ENCODE measurements at places on chromosomes 1 and 21.

DNA sequence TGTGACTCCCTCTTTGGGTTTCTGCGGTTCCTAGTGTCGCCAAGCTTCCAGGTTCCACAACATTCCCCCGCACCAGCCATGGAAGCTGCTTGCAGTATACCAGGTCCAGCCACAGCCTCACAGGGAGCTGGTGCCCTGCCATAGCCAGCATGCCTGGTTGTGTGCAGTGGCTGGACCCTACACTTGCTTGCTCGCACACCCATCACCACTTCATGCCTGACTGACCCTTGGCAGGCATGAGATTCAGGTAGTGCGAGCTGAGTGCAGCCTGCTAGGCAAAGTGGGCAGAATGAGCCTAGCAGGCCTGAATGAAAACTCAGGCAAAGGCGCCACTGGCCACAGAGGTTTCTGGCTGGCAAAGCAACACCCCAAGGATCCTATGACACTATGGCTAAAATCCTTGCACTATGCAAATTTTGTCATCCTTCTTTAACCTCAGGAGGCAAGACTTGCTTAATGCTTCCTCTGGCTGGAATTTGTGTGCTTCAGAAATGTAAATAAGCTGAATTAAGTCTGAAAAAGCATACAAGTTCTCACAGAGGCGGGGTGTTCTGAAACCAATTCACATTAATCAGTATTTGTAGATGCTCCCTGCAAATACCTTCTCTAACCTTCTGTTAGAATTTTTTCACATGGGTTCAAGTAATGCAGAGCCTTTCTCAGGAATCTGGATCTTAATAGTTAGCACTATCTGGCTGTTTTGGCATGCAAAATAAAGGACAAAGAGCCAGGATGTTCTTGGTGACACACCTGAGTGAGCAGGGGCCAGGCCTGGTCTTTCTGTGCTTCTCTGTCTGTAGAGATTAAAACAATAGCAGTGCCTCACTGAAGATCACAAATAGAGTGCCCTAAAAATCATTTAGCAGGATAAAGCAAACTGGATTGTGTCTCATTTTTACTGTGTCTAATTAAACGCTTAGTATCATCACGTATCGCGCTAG, 256.9 kb downstream of the GPATCH2 start:
- no peak for DNase-seq

DNA sequence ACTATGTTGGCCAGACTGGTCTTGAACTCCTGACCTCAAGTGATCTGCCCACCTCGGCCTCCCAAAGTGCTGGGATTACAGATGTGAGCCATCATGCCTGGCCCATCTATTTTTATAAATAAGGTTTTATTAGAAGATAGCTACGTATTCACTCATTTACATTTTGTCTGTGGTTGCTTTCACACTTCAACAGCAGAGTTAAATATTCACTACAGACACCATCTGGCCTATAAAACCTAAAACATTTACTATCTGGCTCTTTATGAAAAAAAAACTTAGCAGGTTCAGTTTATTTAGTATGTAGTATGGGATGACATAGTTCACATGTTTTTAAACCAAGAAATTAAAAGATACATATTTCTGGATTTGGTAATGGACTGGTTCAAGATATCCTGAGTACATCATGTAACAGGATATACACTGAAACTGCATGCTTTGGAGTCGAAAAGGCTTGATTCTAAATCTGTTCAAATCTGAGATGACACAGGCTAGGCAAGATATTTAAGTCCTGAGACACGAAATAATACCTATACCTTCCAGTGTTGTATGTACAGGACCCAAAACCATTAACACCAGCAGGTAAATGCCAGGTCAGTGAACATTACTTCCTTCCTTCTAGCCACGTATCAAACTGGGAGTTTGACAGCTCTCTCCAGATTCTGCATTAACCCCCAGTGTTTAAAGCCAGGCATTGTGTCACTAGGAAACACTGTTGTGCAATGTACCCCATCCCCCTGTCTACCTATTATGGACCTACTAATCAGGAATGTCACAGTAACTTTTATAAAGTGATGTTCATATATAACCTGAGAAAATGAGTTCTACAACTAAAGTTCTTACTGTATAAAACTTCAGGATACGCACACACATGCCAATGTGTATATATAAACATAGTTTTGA, 54.3 kb upstream of the SDC3 start:
- DNase-seq, result no peak

GRCh38 chr1:109133815-109134214, 19.9 kb downstream of the ELAPOR1 start:
- DNase-seq, result no peak

- no peak for DNase-seq
Observed at GRCh38 chr21:38343691-38344090, 86.9 kb downstream of the KCNJ15 start.
